ENCODE measurements at places on chromosomes 12 and 14. TPM values are rescaled to one million over a fixed set of nuclear protein-coding genes. Genes with fewer than 3 reads are reported as not detected.
A peak's percentile ranks its signal among the peaks of the same experiment; 100 is the strongest.

GRCh38 chr12:6752167-6752920, 597 bp downstream of the MLF2 start:
- peaks cover 23% of the 10 kb centered on the region for H3K4me1 ChIP-seq
- DNase-seq: no peak
- H3K4me3 ChIP-seq: peak overlapping the region; percentile 95
- H3K27me3 ChIP-seq: peaks cover 8% of the 10 kb centered on the region
- H3K36me3 ChIP-seq: peaks cover 28% of the 10 kb centered on the region

DNA sequence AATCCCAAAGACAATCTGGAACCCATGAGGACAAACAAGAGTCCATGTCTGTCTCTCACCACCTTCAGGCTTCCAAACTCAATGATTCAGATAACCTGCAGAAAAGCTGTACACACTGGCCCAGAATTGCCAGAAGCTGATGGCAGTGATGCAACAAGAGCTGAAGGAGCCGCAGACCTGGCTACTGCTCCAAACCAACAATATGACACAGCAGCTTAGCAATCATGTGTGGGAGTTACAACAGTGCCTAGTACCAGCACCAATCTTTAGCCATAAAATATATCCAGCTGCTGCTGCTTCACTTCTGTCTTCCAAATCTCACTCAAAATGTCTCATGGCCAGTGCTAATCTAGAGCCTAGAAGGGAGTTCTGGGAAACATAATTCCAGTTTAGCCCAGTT, 22.0 kb downstream of the RPS6KA5 start:
- H3K4me1 ChIP-seq: peaks cover 47% of the 10 kb centered on the region
- H3K27ac ChIP-seq: no peak overlapping the region
- DNase-seq: no peak
- H3K27me3 ChIP-seq: no peaks in the 10 kb centered on the region
- no peak overlapping the region for H3K4me3 ChIP-seq

Gene CRY1
- total RNA-seq: 17.3 TPM

DNA sequence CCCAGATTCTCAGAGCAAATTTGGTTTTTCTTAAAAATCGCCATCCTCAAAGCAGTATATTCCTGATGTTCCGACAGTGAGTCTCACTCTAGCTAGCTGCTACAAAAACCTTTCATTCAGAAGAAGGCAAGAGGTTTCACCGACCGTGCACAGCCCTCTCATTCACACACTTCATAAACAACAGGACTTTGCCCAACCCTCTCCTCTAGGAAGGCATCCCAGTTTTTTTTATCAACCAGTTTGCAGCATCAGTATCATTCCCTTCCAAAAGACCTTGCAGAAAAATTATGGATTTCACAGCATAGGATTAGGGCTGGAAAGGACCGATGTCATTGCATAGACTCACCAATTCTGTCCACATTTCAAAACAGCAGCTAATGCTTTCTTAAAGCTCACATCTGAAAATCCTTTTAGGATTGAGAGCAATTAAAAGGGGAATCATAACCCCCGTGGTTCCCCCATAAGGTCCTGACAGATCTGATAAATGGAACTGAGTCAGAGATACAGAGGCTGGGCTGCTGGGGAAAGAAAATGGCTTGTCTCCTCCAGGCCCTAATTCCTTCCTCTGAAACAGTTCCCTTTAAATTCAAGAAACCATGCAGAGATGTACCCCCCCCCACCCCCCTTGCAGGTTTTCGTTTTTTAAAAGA, 597 bp downstream of the SVOP start:
- no peak overlapping the region for H3K27ac ChIP-seq
- H3K4me1 ChIP-seq: no peaks in the 10 kb centered on the region
- no peaks in the 10 kb centered on the region for H3K36me3 ChIP-seq
- no peak for DNase-seq

- no peak for DNase-seq
- no peak overlapping the region for H3K4me3 ChIP-seq
- H3K27me3 ChIP-seq: no peaks in the 10 kb centered on the region
- H3K27ac ChIP-seq: no peak overlapping the region
Observed at GRCh38 chr14:74826574-74826973, 49.4 kb downstream of the PROX2 start.

Gene SYCP3
- total RNA-seq: 1.1 TPM

GRCh38 chr12:72365151-72365550, 93.0 kb downstream of the TRHDE start:
- DNase-seq: no peak
- H3K27ac ChIP-seq: no peak overlapping the region
- H3K27me3 ChIP-seq: no peaks in the 10 kb centered on the region
- H3K4me3 ChIP-seq: no peak overlapping the region
- H3K4me1 ChIP-seq: no peaks in the 10 kb centered on the region

Gene CLEC4C
- total RNA-seq: not detected

DNA sequence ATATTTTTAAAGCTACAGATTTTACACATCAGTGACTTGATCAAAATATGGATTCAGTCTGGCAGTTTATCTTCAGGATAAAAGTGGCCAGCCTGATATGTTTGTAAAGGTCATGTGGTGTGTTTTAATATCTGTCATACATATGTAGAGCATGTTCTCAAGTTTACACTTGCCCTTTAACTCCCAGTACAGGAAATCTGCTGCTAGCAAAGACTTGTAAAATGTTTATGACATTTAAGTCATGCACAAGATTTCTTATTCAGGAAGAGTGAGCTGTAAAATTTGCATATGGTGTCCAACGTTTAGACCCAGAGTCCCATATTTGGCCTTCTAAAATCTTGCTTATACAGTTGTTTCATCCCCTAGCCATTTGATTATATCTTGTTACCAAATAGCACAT, 197.5 kb upstream of the FLRT2 start:
- H3K27me3 ChIP-seq: no peaks in the 10 kb centered on the region
- no peak overlapping the region for H3K4me3 ChIP-seq
- H3K36me3 ChIP-seq: no peaks in the 10 kb centered on the region
- DNase-seq: no peak

- peaks cover 15% of the 10 kb centered on the region for H3K27me3 ChIP-seq
- H3K36me3 ChIP-seq: no peaks in the 10 kb centered on the region
- DNase-seq: no peak
Observed at GRCh38 chr12:66063916-66064315, 66.6 kb downstream of the LLPH start.

- no peaks in the 10 kb centered on the region for H3K36me3 ChIP-seq
- H3K4me1 ChIP-seq: no peaks in the 10 kb centered on the region
- DNase-seq: no peak
- no peaks in the 10 kb centered on the region for H3K27me3 ChIP-seq
- H3K4me3 ChIP-seq: no peak overlapping the region
Observed at GRCh38 chr12:5083955-5084849, 40.5 kb downstream of the KCNA5 start.

Data from activated naive CD8-positive, alpha-beta T cell treated with anti-CD3 and anti-CD28 coated beads, Interleukin-2, amount 10 ng/mL, durations not matched to agents 7 days and 5 days (primary cell).